ENCODE measurements at places on chromosomes 2 and 18.

GRCh38 chr2:106057206-106057605, 136.9 kb downstream of the UXS1 start:
- DNase-seq = no peak

DNA sequence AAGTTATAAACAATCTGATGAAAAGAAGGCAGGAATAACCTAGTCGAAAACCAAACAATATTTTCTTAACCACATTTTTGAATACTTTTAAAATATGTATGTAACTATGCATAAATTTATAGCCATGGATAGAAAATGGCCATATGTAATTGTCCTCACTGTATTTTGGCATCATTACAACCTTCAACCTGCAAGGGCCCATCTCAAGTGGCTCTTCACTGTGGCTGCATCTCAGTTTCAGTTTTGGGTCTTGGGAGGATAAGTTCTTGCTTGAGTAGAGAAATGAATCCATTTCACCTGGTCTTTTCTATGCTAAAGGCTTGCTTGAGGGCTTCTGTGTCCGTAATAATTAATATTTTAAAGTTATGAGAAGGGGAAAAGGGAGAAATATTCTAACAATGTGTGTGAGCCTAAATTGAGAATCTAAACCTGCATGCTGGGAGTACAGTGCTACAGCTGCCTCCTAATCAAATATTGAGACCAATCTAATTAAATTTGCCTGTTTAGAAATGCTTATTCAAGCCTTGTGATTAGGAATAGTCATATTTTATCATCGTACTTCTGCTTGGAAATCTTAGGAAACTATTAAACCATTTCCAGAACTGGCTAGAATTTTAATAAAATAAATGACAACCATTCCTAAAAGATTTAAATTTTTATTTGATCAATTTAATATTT, 92.5 kb downstream of the EML4 start:
- no peak for DNase-seq

DNA sequence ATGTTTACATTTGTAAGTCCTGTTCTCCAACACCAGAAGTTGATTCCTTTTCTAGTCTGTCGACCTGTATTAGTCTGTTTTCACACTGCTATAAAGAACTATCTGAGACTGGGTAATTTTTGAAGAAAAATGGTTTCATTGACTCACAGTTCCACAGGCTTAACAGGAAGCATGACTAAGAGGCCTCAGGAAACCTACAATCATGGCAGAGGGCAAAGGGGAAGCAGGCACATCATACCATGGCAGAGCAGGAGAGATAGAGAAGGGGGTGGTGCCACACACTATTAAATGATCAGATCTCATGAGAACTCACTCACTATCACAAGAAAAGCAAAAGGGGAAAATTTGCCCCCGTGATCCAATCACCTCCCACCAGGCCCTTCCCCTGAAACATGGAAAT, 112.8 kb upstream of the MAP3K20 start:
- DNase-seq = peak; percentile 27

DNA sequence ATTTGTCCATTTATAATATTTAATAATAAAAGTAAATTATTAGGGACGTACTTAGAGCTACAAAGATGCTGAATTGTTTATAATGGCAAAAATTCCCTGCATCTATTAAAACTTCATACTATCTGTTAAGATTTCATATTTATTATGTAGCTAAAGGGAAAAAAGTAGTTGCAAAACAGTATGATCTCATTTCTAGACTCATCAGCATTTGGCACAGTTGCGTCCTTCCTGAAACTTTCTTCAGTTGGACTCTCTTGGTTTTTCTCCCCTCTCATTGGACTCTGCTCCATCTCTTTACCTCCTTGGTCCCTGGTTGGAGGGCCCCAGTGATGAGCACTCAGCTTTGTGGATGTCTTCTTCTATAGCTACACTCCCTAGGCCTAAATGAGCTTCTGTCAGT, 99.6 kb downstream of the TMEM247 start:
- no peak for DNase-seq

GRCh38 chr2:10500601-10501361, 52.7 kb upstream of the ODC1 start:
- DNase-seq = no peak

DNA sequence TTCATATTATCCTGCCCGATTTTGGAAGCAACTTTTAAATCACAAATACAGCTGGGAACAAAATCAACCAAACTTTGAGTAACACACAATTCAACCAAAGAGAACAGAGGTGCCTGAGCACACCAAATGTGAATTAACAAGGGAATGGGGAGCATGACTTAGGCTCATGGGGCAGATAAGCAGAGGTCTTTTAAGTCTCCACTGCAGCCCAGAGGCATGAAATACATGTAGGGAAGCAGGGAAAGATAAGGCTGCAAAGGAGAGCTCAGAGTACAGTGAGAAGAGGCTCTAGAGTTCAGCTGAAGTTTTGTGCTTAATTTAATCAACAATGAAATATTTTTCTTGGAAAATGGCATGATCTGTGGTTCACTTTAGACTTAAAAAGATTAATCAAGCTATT, 49.0 kb downstream of the CYTIP start:
- no peak for DNase-seq

All from fibroblast of skin of scalp (primary cell).